Effector CD4-positive, alpha-beta T cell (primary cell): ENCODE measurements at places on chromosomes 12 and 14.

- no peak for DNase-seq
Measured at GRCh38 chr14:25628390-25628789, 578.4 kb upstream of the STXBP6 start.

GRCh38 chr12:5873281-5873919 lies 71.7 kb downstream of the ANO2 start:
- no peak for DNase-seq

GRCh38 chr12:117461732-117462131 lies 100.3 kb upstream of the NOS1 start:
- DNase-seq: no peak

- no peak for DNase-seq
Measured at GRCh38 chr14:31884776-31885379, 192.2 kb upstream of the ARHGAP5 start.
